Caudate nucleus (tissue), 63 donors: ENCODE measurements at places on chromosomes 1 and 21.

GRCh38 chr1:245131026-245131393, 23.8 kb upstream of the KIF26B start:
- no peak for DNase-seq

- no peak for DNase-seq
These were observed 56.3 kb upstream of the GPR153 start for GRCh38 chr1:6317098-6317760.

GRCh38 chr21:44895859-44896258, 22.4 kb upstream of the PTTG1IP start:
- DNase-seq = no peak

DNA sequence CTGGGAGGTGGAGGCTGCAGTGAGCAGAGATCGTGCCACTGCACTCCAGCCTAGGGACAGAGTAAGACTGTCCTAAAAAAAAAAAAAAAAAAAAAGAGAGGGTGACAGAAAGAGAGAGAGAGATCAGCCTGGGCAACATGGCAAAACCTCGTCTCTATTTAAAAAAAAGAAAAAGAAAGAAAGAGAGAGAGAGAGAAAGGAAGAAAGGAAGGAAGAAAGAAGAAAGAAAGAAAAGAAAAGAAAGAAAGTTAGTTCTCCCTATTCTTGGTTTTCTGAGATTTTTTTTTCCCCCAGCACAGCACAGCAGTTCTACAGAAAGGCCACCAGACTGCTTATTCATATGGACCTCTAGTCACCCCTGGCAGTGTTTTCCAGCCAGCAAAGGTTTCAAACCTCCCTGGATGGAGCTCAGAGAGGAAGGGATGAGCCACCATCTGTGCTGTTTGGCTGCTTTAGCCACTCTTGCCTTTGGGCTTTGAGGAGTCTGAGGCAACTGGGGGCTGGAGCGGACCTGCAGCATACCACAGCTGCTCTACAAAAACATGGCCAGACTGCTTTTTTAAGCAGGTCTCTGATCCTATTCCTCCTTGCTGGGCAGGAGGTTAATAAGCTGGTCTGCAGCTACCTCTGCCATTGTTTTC, 10.6 kb downstream of the S100A6 start:
- DNase-seq = no peak

DNA sequence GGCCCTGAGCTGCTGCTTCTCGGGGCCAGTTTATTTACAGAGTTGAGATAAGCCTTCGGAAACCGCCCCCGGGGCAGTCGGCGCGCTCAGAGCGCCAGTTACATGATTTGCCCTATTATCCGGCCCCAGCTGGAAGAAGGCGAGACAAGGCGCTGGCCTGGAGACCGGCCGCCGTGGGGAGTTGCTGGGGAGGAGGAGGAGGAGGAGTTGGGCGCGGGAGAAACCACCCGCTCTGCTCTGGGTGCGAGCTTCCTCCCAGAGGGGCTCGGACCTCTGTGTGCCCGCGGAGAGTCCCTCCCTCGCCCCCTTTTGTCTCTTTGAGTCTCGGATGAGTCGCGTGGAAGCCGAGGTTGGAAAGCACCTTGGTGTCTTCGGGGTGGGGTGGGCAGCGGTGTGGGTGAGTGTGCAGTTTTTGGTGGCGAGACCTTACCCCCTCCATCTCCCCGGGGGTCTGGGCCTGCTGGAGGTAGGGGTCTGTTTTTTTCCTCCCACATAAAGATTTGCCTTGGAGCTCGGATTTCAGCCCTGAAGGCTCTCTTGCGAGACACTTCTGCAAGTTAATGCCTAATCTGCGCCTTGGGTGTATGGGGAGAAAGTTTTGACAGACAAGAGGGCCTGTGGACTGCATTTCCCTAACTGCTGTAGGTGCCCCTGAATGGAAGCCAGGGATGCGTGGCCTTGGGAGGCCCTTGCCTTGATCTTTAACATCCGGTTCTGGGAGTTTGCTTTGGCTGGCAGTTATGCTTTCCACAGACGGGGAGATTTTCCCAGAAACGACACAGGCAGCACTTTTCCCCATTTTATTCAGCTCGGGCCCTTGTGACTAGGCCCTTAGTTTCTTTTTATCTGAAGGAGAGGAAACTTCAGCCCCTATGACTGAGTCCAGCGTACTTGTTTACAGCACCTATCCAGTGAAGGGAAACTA, 80.0 kb downstream of the NDUFS5 start:
- no peak for DNase-seq

DNA sequence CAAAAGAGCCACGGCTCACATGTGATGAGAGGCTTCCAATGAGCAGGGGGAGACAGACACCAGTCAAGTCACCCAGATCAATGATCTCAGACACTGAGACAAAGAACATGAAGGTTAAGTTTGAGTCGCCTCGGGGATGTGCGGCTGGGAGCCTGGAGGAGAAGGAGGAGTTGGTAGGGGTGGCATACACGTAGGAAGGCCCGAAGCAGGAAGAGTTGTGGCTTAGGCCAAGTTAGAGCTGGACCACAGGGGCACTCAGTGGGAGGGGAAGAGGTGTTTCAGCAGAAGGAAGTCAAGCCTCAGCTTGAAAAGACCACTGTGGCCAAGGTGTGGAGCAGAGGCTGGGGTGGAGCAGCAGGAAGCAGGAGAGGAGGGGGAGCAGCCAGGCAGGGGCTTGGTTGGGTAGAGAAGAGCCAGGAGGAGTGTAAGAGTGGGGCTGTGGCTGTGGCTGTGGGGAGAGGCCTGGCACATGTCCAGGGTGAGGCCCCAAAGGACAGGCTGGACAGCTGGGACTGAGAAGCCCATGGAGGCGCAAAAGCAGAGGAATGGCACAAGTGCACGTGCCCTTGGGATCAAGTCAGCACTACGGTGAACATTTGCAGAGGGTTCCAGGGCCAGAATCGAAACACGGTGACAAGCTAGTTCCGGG, 27.6 kb downstream of the CTNNBIP1 start:
- DNase-seq = no peak

DNA sequence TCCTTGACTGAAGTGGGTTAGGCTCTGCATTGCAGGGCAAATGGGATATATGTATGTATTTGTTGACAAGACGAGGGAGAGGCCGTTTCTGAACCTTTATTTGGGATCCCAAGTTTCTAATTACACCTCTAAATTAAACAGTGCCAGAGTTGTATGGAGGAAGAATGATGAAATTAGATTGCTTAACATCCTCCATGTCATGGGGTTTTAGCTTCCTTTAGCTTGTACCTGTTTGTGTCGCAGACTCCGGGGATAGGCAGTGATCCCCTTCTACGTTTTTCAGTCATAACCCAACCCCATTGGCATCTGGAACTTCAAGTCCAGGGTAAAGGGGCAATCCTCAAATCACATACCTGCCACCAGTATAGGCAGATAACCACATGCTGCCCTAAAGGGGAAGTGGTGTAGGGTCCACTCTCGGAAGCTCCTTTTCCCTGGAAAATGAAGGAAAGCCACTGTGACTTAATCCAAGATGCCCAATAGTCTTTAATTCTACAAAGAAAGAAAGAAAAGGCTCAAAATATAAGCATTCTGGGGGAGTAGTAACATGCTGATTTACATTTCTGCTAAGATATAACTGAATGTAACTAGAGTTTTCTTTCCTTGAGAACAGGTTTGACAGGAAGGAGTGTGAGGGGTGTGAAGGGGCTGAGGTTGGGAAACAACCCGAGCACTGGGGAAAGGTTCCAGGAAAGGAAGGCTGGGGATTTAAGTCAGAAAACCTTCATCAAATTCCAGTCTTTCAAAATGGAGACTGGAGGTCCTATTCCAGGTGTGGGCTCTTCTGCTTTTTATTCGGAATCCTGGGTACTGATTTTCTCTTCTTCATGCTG, 77.6 kb downstream of the RGL1 start:
- no peak for DNase-seq

DNA sequence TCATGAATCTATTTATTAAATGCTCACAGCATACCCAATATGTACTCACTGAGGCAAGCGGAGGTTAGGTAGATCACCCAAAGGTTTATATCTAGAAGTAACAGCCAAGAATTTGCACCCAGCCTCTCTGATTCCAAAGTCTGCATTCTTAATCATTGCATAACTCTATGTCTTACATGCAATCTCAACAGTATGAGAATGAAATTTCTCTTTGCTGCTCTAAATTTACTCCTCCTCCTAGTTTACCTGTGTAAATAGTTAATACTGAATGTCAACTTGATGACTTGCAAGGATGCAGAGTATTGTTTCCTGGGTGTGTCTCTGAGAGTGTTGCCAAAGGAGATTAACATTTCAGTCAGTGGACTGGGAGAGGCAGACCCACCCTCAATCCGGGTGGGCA, 840.6 kb downstream of the BRINP3 start:
- no peak for DNase-seq

GRCh38 chr1:35726450-35727433, 8.1 kb upstream of the C1orf216 start:
- peak; percentile 25 for DNase-seq

DNA sequence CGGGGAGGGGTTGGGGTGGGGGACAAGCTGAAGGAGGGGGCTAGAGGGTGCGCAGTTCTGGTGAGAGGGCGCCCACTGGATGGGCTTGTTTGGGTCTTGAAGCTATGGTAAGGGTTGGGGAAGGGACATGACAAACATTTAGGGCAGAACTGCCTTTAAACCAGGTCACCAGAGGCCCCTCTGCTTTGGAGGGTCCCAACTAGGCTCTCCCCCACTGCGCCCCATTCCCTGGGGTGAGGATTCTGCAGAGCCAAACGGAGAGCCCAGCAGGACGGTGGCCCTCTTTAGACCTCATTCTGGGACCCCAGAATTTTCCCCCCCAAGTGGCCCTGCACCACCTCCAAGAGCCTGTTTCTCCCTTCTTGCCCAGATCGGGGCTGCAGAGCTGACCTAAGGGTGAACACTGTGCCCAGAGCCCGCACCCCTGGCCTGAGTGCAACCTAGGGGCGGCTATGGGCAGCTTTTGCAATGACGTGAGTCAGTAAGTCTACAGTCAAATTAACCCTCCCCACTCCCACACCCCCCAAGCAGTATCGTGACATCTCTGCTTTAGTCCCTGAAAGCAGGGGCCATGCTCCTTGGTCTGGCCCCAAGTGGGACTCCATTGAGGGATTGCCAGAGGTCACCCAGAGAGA, 593.8 kb downstream of the MATN1 start:
- DNase-seq = no peak

- DNase-seq = no peak
These were observed 40.4 kb downstream of the EGLN1 start for GRCh38 chr1:231381729-231382128.

- no peak for DNase-seq
These were observed 152.7 kb downstream of the HIVEP3 start for GRCh38 chr1:41766041-41766440.

- no peak for DNase-seq
These were observed 24.7 kb downstream of the CLIC4 start for GRCh38 chr1:24769656-24770651.

DNA sequence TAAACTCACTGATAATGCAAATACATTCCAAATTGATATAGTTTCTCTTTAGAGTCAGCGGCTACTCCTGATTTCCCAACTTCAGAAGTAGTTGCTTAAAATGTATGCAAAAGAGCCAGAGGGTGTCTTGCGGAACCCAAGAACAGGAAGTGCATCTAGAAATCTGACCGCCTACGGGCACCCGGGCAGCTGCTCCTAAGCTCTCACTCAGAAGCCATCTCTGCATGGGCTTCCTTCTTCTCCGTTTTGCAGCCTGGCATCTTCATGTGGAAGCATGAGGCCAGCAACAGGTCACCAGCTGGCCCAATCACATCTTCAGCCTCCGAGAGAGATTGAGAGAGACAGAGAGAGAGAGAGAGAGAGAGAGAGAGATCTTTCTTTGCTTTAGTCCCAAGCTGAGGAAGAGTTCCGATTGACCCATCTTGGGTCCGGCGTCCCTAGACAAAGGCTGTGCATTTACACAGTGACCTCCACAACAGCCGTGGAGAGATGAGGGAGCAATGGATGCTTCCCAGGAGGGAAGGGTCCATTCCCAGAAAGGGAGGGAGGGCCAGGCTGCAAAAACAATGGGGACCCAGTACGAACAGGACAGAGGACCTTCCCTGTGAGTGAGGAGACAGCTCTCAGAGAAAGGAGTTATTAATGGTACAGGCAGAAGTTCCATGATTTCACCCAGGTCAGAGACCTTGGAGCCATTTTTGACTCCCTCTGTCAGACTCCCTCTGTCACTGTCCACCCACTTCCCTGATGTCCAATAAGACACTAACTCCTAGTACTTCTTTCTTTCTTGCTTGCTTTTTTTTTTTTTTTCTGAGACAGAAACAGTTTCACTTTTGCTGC, 28.2 kb upstream of the SLC30A1 start:
- no peak for DNase-seq

GRCh38 chr1:39387452-39387851, 104.0 kb upstream of the BMP8A start:
- no peak for DNase-seq

- no peak for DNase-seq
These were observed 40.7 kb upstream of the ETS2 start for GRCh38 chr21:38765056-38765455.

GRCh38 chr1:23530087-23530746, 816 bp downstream of the E2F2 start:
- no peak for DNase-seq

GRCh38 chr1:186618401-186619170, 61.6 kb downstream of the PTGS2 start:
- no peak for DNase-seq

DNA sequence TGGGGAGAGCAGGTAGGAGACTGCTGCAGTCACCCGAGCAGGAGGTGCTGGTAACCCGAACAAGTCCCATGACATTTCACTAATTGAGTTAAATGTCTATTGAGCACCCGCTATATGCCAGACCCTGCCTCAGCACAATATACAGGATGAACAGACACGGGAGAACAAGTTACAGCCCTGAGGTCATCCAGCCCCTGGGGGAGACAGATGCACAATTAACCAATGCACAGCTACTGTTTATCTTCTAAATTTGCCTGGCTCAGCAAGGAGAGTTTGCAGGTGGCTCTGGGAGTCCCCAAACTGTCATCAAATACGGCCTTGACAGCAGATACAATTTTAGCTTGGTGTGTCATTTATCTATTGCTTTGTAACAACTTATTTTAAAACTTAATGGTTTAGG, 18.1 kb downstream of the CITED4 start:
- no peak for DNase-seq

DNA sequence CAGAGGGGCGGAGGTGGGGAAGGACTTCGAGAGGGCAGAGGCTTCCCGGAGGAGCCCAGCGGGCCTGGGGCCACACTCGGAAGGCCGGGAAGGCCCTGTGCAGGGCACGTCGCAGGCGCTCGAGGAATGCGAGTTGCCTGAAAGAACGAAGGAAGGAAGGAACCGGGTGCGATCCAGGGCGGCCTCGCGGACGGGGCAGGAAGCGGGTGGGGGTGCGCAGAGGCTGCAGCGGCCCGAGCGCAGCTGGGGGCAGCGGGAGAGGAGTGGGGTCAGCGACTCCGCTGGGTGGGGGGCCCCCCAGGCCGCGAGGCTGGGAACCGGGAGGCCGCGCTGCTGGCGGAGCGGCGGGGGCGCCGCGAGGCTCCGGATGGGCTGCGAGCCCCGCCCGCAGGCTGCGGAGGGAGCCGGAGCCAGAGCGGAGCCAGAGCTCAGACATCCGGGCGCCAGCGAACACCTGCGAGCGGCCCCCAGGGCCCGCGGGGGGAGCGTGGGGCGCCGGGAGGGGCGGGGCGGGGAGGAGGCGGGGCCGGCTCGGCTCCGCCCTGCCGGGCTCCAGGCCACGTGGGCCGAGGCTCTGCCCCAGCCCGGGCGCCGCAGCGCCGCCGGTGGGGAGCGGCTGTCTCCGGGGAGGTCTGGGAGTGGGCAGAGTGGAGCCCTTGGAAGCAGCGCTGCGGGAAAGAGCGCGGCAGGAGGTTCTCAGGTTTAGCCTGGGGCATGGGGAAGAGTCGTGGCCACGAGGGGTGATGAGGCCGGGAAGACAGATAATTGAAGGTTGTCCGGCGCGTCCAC, 4.6 kb downstream of the ID3 start:
- DNase-seq = peak; percentile 39
